ENCODE measurements at places on chromosomes 1 and 21.

DNA sequence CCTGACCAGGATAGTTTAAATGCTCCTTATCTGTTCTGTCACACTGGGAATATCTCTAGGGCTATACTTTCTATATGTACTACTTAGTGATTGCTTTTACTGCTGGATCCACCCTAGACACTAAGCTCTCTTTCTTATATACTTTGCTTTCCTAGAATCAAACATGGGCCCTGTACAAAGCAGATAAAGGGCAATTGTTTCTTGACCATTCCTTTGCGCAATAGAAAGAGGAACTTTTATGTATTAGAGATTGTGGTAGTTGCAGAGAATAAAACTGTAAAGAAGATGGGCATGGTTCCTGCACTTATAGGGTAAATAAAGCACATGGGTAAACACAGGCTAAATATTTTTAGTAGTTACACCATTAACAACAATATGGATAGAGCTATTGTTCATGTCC is 58.8 kb downstream of the ATP6V1G3 start:
- DNase-seq = no peak

- DNase-seq = no peak
These were observed 258.1 kb downstream of the HHAT start for GRCh38 chr1:210586771-210587170.

- DNase-seq = no peak
These were observed 2.1 kb upstream of the AHCTF1 start for GRCh38 chr1:246933893-246934292.

DNA sequence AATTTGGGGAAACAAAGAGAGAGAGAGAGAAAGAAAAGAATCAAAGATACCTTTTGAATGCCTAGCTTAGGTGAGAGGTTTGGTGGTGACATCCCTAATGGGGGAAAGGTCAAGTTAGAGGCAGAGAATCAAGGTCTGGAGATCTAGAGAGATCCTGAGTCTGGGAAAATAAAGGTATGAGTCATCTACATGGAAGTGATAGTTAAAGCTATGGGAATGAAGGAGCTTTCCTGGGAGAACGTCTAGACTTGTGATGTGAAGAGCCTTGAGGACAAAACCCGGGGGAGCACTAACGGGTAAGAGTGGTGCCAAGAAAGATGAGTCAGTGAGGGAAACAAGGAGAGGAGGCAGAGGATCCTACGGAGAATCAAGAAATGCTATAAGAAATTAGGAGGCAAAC is 110.8 kb upstream of the RUNX1 start:
- DNase-seq = no peak

DNA sequence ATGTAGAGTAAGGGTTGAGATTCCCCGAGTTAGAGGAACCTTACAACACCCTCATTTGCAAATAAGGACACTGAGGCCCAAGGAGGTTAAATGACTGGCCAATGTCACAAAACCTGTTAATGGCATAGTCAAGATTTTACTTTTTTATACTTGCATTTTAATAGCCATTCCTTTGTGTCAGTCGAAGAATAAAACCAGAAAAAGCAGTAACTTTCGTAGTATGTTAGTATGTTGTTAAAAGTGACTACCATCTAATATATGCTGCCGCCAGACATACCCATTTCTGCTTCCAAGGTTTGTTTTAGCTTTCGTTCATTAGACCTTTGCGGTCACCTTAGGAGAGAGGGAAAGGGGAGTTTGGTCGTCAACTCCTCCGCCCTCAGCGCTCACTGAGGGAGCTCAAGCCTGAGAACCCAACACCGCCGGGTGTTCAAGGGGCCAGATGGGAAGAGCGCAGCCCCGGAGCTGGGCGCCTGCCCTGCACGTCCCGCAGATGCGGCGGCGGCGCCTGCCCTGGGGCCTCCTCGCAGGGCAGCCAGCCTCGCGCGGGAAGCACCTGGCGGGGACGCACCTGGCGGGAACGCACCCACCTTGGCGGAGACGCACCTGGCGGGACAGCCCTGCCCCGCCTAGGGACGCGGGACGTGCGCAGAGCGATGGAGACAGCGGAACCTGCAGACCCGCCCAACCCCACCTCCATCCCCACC is 466 bp downstream of the VPS26C start:
- DNase-seq = peak; percentile 40

- no peak for DNase-seq
These were observed 11.7 kb downstream of the SRSF4 start for GRCh38 chr1:29169976-29170375.

DNA sequence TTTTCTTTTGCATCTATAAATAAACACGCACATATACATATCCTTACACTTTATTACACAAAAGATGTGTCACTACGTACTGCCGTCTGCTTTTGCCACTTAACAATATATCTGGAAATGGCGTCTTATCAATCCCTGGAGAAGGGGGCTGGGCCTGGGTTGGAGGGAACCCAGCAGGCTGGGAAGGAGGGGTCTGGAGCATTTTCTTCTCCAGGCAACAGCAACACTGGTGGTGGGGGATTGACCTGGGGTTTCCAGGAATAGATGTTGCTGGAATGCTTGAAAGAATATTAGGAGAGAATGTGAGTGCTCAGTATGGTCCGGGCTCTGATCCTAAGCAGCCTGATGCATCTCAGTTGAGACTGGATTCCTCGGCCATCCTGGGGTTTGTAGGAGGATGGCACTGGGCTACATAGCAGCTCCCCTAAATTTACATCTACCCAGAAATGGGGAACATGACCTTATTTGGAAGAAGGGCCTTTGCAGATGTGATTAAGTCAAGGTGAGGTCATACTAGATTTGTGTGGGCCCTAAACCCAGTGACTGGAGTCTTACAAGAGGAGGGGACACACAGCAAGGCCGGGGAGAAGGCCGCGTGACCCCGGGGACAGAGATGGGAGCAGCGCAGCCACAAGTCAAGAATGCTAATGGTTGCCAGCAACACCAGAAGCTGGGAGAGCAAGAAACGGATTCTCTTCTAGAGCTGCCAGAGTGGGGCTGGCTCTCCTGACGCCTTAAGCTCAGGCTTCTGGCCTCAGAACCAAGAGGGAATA is 98.6 kb downstream of the SIK1 start:
- DNase-seq = no peak

- DNase-seq = no peak
These were observed 3.3 kb upstream of the GUCA2A start for GRCh38 chr1:42167611-42168390.

DNA sequence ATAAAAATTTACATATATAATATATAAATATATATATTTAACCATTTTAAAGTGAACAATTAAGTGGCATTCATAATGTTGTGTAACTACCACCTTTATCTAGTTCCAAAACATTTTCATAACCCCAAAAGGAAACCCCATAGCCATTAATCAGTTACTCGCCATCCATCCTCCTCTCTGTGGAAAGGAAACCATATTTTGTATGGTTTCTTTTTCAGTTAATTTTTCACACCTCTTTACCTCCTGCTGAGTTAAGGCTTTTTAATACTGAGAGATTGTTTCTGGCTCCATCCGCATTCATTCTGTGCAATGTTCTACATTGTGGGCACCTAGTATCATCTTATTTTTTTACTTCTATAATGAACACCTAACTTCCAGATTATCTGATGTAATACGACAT is 512.1 kb downstream of the LMO4 start:
- no peak for DNase-seq

GRCh38 chr1:81471255-81471654 is 329.5 kb upstream of the ADGRL2 start:
- no peak for DNase-seq

Data from RKO (cell line).